ENCODE measurements at places on chromosomes 5 and 9.

- no peak for DNase-seq
Observed at GRCh38 chr9:113919871-113920270, 43.8 kb downstream of the ZNF618 start.

DNA sequence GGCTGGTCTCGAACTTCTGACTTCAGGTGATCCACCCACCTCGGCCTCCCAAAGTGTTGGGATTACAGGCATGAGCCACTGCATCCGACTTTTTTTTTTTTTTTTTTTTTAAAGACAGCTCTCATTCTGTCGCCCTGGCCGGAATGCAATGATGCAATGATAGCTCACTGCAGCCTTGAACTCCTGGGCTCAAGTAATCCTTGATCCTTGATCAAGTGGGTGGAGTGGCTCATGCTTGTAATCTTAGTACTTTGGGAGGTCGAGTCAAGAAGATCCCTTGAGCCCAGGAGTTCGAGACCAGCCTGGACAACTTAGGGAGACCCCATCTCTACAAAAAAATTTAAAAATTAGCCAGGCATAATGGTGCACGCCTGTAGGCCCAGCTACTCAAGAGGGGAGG, 8.1 kb downstream of the SEC24A start:
- no peak for DNase-seq

GRCh38 chr9:21555911-21556310, 73.8 kb upstream of the IFNE start:
- no peak for DNase-seq

DNA sequence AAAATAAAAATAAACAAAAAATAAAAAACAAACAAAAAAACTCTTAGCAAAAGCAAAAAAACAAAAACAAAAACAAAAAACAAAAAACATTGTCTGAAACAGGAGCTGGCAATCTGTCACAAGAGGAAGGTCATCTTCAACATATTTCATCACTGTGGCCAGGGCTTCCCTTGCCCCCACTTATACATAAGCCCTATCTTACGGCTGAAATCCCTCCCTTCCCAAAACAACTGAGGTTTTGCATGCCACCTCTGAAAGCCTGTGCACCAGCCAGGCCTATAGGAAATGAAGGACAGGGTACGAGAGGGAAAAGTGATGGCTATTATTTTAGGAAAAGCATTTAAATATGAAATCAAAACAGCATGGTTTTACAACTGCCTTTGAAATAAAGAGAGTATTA, 10.8 kb downstream of the MTMR12 start:
- no peak for DNase-seq

DNA sequence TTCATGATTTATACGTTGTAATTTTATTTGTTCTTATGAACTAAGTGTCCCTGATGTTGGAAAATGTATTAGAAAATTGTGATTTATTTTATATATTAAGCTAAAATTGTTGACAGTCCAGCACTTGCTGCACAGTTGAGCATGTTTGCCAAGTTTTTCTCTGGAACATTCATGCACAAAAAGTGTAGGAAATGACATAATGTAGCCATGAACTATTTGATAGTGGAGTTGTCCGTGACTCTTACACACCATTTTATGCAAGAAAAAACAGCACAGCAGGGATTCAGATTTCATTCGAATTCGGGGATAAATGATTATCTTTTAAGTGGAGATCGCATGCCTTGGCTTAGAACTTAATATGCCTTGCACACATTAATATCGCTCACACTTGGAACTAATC, 708.6 kb upstream of the WWC1 start:
- no peak for DNase-seq

DNA sequence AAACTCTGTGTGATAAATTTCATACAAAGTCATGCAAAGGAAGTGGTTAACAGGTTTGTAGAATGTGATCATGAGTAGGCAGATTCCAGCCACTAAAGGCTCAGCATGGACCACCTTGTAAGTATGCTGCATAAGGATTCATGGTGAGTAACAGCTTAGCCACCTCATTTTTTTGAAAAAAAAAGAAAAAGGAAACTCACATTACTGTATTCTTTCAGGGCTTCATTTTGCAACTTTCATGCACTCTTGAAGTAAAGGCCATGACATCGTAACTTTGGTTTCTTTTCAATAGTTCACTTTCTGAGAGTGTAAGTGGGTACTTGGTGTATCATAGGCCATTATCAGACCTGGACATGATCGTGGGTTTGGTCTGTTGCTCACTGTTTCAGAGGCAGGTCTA, 175.1 kb downstream of the PCSK1 start:
- DNase-seq, result no peak

DNA sequence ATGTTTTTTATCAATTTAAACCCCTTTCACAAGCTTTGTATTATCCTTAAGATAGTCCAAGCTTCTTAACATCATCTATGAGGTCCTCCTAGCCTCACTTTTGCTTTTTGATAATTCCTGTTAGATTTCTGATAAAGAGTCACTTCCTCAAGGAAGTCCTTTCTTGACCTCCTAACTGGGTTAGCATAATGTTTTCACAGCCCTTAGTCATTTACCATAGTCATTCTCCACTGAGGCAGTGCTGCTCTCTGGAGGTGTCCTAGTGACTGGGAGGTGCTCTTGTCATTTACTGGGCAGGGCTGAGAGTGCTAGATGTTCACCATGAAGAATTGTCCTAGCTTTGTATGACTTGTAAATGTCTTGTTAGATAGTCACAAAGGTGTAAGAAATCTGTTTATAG, 26.4 kb downstream of the TNPO1 start:
- no peak for DNase-seq

GRCh38 chr5:106959387-106959786, 711.4 kb downstream of the EFNA5 start:
- no peak for DNase-seq

GRCh38 chr9:120920806-120921178, 5.8 kb downstream of the TRAF1 start:
- DNase-seq, result no peak

DNA sequence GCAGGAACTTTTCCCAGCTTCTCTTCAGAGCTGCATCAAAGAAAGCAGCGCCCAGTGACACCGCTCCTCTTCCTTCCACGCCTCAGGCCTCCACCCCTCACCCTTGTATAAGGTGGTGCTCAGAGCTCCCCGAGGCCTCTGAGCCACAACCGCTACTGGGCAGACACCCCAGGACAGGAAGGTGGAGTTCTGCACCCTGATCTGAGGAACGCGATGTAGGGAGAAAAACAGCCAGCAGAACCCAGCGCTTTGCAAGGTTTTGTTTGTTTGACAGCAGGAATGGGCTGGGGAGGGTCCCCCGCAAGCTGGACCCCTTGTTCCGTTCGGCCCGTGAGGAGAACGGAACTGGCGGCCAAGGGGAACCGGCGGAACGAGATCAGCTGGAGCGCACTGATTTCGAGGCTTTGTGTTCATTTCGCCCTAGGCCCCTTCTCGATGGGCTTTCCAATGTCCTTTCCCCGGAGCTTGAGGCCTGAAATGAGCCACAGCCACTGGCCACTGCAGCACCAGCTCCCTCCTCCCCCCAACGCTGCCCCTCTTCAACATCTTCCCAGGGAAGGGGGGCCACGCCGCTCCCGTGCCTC, 4.1 kb downstream of the EDF1 start:
- no peak for DNase-seq

- no peak for DNase-seq
Observed at GRCh38 chr5:69038539-69038938, 55.3 kb upstream of the SLC30A5 start.

DNA sequence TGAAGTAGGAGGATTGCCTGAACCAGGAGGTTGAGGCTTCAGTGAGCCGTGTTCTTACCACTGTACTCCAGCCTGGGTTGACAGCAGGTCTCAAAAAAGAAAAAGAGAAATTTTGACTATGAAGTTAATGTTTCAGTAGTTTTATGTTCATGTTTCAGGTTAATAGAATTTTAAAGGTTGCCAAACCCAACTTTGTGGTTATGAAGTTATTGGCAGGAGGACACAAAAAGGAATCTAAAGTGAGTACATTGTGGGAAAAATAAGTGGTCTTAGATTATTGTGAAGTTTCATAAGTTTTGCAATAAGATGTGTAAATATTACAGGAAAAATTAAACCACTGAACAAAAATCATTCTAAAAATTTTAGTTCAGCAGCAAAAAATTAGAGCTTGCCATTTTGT, 78.6 kb downstream of the GOLM1 start:
- DNase-seq, result no peak

- no peak for DNase-seq
Observed at GRCh38 chr5:121982893-121983285, 21.1 kb downstream of the SRFBP1 start.

DNA sequence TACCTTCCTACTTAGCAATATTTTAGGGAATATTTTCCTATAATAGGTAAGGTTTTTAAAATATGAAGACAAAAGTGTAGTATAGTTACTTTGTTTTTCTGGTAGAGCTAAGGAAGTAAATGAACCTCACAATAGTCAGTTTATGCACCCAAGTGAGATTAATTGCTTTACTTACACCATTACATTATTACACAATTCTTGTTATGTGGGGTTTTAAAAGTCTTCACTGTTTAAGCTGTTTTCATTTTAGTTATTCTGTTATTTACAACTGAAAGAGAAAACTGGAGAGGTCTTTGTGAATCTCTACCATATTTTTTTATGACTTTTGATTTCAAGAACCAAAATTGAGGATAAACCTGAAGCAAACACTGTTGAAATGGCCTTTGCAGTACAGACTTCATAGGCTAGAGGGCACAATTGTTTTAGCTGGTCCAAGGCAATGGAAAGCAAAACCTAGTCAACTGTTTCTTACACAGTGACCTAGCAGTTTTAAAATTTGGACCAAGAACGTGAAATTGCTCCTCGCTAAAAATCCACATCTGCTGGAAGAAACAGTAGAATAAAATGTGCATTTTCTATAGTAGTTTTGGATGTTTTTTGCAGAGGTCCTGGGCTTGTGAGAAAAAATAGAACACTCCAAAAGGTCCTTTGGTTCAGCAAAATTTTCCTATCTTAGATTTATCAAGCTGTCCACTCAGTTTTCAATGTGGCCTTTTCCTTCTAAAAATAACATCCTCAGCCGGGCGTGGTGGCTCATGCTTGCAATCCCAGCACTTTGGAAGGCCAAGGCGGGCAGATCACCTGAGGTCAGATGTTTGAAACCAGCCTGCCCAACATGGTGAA, 66.4 kb upstream of the FER start:
- peak; percentile 7 for DNase-seq

GRCh38 chr9:133759146-133759900, 21.2 kb upstream of the SARDH start:
- no peak for DNase-seq

DNA sequence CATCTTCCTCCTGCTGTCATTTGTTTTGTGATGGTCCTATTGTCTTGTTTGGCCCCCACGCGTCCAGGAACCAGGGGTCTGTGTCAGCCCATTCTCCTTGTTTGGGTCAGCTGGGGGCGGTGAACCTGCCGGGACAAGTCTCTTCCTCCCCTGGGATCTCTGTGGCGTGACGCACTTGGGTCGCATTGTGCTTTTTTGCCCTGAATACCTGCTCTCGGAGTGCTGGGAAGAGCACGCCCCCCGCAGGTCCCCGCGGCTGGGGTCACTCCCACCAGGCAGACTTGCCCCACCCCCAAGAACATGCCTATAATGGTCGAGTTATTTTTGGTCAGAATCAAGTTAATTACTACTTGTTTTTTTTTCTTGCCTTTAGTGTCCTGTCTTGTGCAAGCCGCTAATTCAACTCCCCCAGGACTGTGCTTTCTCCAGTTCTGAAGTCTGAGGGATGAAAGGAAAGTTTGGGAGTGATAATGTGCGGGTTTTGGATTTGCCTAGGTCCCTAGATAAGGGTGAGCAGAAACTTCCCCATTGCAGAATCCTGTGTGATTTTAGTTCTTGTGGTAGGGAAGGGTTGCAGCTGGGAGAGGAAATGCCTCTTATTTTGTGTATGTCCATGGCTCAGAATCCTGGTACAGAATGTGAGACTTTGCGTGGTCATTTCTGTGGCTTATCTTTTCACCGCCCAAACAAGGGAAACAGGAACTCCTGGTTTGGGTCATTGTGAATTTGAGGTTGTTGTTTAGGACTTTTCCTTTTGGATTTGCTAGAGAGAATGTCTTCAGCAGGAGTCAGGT, 789 bp downstream of the ACER2 start:
- no peak for DNase-seq

GRCh38 chr5:172429201-172429940, 25.0 kb downstream of the SH3PXD2B start:
- no peak for DNase-seq

- no peak for DNase-seq
Observed at GRCh38 chr5:115810761-115811160, 5.7 kb downstream of the CDO1 start.

GRCh38 chr9:120715389-120715924, 1.2 kb upstream of the MEGF9 start:
- DNase-seq, result no peak

GRCh38 chr5:173314166-173314952, 13.9 kb downstream of the STC2 start:
- no peak for DNase-seq

GRCh38 chr5:151357097-151357496, 9.7 kb upstream of the SLC36A2 start:
- DNase-seq, result no peak

DNA sequence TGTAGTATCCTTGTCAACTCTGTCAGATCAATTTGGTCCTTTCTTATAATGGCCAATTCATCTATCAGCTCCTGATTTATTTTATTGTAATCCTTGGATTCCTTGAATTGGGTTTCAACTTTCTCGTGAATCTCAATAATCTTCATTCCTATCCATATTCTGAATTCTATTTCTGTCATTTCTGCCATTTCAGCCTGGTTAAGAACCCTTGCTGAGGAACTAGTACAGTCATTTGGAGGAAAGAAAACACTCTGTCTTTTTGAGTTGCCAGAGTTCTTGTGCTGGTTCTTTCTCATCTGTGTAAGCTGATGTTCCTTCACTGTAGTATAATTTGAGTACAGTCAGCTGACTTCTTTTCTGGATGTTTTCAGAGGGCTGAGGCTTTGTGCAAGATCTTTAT, 84.5 kb downstream of the CETN3 start:
- no peak for DNase-seq

DNA sequence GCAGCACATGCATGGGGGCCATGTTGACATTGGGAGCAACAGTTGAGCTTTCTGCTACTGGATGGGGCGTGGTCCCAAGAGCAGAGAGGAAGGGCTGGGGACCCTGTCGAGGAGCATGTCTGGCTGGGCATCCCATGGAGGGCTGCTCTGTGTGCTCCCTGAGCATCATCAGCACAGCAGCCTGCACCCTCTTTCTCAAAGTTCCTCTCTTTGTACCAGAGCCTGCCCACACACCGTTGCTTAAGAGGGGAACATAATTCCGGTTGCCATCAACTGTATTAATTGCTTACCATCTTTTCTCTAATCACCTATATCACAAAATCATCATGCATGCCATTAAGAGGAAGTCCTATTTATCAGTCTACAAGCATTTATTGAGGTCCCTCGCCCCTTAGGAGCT, 55.2 kb upstream of the DIRAS2 start:
- no peak for DNase-seq
